ENCODE measurements at places on chromosomes 1 and 21. TPM values are rescaled to one million over a fixed set of nuclear protein-coding genes. Genes with fewer than 3 reads are reported as not detected.

DNA sequence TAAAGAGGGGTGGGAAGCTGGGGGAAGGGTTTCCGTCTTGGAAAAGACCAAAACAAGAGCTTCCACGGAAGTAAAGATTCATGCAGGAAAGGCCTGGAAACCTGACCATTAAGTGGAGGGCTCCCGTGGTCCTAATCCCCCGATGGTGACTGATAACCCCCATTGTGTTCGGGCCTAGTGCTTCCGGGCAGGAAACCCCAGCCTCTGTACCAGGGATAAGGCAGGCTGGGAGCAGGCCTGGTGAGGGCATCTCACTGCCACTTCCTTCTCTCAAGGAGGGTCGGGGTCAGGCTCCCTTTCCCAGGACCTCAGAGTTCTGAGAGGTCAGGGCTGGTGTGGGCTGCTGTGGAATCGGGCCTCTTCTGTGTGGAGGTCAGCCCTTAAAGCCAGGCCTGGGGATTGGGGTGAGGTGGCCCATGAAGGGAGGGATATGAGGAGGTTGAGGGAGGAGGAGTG is 136.9 kb downstream of the CDC7 start:
- no peak for DNase-seq

DNA sequence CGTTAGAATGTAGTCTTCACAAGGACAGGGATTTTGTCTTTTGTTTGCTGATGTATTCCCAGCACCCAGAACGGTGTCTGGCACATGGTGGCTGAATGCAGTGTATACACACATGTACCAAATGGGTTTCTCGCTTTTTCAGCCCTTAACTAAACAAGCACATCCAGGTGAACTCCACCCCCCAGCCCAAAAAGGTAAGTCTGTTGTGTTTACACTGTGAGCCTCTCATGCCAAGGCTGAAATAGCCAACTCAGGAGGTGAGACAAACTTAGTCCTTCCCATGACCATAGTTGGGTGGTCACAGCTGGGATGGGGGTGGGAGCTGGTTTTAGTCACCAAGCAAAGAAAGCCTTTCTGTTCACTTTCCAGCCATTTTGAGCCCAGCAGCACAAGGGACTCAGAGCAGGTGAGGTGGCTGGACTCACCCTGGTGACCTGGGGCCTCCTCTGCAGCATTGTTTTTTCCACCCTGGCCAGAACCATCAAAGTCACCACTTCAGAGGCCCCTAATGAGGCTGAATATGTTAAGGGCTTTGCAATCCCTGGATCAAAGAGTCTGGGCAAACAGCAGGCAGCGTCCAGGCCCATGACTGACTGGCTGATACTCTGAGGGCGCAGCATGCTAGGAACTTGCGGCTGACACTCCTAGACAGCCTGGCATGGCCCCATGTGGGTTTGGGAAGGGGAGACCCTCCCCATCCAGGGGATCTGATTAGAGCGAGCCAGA is 8.7 kb downstream of the TENT5B start:
- no peak for DNase-seq

The PSMG1 gene
- total RNA-seq, result 31.8 TPM

The OR10J5 gene
- not detected for total RNA-seq

- DNase-seq, result no peak
Observed at GRCh38 chr1:226717256-226717909, 21.7 kb downstream of the ITPKB start.

The MATN1 gene
- not detected for total RNA-seq

All from left colon (tissue), 2 donors.